ENCODE measurements at places on chromosomes 1 and 21.

- DNase-seq = no peak
Measured at GRCh38 chr1:37951041-37951782, 4.4 kb upstream of the INPP5B start.

- DNase-seq = no peak
Measured at GRCh38 chr1:85654066-85654782, 54.0 kb downstream of the ZNHIT6 start.

DNA sequence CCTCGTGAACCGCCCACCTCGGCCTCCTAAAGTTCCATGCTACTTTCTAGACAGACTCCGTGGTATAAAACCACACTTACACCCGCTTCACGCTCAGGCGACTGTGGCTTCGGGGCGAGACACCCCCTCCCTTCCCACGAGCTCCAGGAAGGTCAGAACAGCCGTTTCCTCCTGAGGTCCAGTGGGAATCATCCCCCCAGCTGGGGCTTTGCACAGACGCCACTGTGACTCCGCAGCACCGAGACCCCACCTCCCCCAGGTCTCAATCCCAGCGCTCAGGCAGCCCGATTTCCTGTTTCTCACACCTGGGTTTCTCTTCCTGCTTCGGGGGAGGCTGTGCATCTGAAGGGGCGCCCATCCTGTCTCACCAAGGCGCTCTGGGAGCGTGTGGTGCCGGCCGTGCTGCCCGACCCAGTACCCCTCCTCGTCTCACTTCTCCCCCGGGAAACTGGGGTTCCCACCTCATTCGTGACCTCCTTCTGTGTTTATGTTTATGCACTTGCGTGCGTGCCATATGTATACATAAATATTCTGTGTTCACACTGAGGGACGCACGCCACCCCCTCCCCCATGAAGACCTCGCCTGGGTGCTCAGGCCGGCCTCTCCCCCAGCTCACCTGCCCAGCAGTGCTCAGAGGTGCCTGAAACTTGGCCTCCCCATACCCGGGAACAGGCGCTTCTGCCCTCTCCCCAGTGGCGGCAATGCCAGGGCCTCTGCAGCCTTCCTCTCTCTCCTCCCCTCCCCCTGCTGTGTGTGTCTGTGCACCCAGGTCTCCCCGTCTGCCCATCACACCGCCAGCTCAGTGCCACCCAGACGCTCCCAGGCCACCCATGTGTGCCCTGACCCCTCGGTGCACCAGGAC is 14.6 kb downstream of the SLC35E2B start:
- no peak for DNase-seq

GRCh38 chr1:76948846-76949245 is 81.6 kb downstream of the ST6GALNAC5 start:
- no peak for DNase-seq

DNA sequence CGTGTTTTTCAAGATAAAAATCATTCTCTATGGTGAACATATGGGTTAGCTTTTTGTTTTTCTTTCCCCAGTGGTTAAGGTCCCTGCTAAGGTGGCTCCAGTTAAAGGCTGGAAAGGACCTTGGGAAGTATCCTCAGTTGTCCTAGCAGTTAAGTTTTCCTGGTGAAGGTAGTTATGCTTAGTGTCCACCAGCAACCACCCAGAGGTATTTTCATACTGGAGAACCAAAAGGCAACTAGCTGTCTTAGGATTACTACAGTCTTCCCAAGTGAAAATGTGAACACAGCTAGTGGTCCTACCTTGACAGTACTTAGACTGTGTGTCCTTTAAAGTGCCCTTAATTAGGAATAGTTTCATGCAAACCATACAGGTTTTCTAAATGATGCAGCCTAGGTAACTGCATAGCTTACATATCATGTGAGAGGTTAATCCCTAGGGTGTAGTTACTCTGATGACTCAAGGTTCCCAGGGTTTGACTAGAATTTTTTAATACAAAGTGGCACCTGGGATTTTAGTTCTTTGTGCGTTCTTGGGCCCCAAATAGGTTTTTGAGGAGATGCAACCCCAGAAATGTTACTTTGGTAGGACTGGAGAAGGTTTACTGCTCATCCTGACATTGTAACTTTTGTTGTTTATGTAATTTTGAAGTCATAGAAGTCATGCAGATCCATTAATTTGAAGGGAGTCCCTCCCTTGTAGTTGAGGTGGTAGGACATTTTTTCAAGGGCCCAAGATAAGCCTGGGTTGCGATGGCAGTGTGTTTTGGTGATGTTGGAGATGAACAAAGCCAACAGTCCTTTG is 36.5 kb downstream of the YY1AP1 start:
- no peak for DNase-seq

DNA sequence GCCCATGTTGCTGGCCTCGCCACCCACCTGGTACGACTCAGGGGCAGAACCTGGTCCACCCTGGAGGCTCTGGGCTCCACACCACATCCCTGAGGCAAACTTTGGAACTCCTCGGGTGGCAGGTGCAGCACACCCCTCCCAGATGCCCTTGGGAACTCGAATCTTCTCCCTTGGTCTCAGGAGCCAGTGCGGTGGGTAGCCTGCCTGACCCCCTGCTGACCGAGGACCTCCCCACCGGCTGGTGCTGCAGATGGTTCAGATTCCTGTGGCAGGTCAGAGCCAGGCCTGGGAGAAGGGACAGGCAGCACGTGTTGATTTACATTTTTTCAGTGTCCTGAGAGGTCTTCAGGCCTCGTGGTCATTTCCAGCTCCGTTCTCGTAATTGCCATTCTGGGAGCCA is 6.3 kb upstream of the CFAP410 start:
- no peak for DNase-seq

DNA sequence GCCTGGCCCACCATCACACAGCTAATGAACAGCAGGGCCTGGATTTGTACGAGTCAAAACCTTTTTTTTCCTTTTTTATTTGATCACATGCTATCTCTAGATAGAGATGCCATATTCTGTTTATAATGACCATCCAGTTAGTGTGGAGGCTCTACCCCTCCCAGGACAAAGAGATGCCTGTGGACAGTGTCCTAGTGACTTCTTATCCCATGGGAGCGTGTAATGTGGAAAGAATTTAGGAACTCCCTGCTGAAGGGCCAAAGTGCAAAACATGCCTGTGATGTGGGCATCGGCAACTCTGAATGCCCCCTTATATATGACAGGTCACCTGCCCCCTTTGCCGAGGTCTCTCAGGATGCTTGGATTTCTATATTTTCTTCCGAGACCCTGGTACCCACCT is 292.2 kb downstream of the RRAGC start:
- DNase-seq = no peak

DNA sequence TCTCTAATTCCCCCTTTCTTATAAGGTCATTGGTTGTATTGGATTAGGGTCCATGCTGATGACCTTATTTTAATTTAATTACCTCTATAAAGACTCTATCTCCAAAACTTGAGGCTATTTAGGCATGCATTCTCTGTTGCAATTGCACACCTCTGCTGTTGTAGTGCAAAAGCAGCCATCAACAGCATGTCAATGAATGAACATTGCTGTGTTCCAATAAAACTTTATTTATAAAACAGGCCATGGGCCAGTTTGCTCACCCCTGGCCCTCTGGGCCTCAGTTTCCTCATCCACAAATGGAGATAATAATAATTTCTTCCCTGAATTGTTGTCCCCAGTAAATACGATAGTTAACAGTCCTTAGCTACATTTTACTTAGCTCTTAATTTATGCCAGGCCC is 100.4 kb upstream of the USP24 start:
- DNase-seq = no peak

GRCh38 chr1:5506634-5507033 is 485.6 kb downstream of the NPHP4 start:
- DNase-seq = no peak

- no peak for DNase-seq
Measured at GRCh38 chr1:204463125-204464060, 31.2 kb downstream of the PIK3C2B start.

GRCh38 chr21:37764691-37765090 is 151.6 kb downstream of the KCNJ6 start:
- DNase-seq = no peak

All from fibroblast of skin of left biceps (primary cell).